ENCODE measurements at places on chromosomes 16 and 17.

DNA sequence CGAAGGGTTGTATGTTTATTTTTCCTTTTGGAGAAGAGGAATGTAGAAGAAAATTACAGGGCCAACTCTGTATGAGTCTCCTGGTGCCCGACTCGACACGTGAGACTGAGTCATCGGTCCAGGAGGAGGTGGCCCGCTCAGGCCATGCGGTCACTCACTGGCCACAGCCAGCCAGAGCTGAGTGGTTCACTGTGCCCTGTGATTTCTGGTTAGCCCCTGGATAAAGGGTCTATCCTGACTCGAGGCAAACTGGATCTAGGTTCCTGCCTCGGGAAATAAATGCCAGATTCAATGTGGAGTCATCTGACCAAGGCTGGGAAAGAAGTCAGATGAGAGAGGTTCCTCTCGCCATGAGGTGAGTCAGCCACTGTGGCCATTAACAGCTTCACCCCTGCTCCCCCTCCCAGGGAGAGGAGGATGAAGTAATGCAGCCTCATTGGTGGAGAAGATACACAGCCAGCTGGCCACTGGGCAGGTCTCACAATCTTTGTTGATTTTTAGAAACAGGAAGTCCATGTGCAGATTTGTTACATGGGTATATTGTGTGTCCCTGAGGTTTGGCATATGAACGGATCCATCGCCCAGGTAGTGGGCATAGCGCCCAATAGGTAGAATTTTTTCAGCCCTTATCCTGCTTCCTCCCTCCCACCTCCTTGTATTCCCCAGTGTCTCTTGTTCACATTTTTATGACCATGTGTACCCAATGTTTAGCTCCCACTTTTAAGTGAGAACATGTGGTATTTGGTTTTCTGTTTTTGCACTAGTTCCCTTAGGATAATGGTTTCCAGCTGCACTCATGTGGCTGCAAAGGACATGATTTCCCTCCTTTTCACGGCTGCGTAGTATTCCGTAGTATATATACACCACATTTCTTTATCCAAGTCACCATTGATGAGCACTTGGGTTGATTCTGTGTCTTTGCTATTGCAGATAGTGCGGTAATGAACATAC is 21.7 kb upstream of the USP36 start:
- no peak for DNase-seq

DNA sequence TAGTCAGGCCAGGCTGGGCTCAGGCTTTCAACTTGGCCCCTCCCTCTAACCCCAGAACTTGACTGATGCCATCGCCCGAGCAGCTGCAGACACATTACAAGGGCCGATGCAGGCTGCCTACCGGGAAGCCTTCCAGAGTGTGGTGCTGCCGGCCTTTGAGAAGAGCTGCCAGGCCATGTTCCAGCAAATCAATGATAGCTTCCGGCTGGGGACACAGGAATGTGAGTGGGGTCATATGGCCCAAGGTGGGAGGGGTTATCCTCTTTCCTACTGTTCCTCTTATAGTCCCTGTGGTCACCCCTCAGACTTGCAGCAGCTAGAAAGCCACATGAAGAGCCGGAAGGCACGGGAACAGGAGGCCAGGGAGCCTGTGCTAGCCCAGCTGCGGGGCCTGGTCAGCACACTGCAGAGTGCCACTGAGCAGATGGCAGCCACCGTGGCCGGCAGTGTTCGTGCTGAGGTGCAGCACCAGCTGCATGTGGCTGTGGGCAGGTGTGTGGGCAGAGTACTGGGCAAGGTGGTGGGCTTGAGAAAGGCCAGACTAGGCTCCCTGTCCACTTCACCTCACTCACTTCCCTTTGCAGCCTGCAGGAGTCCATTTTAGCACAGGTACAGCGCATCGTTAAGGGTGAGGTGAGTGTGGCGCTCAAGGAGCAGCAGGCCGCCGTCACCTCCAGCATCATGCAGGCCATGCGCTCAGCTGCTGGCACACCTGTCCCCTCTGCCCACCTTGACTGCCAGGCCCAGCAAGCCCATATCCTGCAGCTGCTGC is 2.1 kb upstream of the NRN1L start:
- no peak for DNase-seq

DNA sequence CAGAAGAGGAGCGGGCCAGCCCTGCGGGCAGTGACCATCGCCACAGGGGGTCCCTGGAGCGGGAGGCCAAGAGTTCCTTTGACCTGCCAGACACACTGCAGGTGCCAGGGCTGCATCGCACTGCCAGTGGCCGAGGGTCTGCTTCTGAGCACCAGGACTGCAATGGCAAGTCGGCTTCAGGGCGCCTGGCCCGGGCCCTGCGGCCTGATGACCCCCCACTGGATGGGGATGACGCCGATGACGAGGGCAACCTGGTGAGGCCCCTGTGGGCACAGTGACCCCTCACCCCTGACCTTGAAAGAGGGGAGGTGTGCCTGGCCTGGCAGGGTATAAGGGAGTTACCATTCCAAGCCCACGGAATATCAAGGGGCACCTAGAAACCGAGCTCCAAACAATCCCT is 35.1 kb upstream of the ABCC3 start:
- no peak for DNase-seq

DNA sequence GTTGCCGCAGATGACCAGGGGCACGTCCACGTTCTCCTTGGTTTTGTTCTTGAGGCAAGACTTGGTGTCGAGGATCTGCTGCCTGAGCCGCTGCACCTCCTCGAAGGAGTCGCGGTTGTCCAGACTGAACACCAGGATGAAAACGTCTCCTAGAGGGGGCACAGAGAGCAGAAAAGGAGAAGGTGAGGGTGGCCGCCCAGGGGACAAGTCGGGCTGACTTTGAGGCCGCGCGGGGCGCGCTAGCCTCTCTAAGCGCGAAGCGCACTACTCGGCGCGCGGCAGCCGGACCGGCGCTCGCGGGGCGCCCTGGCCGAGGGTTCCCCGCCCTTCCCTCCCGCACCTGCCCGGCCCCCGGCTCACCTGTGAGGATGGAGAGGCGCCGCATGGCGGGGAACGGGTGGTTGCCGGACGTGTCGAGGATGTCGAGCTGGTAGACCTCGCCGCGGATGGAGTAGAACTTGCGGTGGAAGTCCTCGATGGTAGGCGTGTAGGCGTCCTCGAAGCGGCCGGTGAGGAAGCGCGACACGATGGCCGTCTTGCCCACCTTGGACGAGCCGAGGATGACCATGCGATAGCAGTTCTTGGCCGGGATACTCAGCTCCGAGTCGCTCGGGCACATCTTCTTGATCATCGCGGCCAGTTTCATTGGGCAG is 533 bp downstream of the RASD1 start:
- no peak for DNase-seq

DNA sequence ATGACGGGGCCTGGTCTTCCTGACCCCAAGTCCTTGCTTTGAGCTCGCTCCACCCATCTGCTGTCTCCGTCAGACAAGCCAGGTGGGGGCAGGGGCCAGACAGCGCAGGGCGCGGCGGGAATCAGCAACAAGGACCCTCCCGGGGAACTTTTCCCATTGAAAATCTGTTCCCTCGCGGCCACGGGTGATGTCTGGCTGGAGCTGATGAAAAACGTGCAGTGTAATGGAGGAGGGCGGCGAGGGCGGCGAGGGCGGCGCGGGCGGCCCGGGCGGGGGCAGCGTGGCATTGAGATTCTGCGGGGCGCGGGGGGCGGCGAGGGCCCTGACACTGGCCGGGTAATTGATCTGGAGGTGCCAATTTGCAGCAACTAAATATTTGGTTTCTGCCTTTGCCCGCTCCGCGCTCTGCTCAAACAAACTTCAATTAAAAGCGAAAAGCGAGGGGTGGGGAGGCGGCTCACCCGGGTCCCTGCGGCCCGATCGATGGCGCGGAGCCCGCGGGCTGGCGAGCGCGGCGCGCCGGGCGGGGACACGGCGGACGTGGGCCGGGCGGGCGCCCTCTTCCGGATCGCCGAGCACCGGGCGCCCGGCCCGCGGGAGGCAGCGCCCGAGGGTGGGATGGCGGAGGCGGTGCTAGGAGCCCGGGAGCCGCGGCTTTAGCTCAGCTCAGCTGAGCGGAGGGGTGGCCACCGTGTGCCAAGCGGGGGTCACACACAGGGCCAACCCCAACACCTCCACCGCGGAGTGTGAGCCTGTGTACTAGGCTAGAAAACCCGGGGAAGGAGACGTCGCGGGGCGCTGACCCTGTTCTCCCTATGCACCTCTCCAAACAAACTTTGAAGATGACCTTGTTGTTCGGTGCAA is 32.4 kb downstream of the DCAKD start:
- DNase-seq: peak; percentile 7

- no peak for DNase-seq
These were observed 254.8 kb downstream of the SEC14L1 start for GRCh38 chr17:77395501-77396048.

DNA sequence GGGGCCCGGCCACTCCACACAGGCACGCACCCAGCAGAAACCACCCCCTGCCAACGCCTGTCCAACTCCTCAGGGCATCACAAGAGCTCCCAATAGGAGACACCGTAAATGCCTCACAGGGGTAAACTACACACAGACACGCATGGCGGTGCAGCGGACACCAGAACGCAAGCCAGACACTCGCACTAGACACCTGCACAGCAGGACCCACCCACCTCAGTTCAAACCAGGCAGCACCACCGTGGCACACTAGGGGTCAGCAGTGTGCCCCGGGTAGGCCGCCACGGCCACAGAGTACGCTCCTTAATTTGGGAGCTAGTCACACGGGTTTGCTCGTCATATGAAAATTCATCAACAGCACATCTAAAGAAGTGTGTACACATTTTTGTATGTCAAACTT is 3.4 kb downstream of the SLC38A10 start:
- peak; percentile 51 for DNase-seq

DNA sequence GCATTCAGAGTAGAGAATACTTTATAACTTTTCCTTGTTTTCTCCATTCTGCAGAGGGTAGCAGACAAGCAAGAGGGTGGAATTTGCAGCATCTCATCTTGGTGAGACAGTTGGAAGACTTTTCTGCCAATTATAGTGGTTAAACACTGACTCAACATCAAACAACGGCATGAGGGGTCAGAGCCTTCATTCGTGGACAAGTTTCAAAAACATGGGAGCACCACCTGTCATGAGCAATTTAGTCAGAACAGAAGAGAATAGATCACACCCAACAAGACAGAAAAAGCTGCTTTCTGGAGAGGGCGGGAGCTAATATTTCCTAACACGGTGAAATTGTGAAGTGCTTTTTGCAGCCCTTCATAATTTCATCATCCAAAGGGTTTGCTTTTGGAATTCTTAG is 17.9 kb upstream of the ZNF652 start:
- DNase-seq: no peak

- DNase-seq: no peak
These were observed 41.7 kb downstream of the SRL start for GRCh38 chr16:4200000-4200780.

GRCh38 chr16:67391424-67392300 is 1.6 kb downstream of the TPPP3 start:
- DNase-seq: no peak

- no peak for DNase-seq
These were observed 14.0 kb downstream of the UNC119 start for GRCh38 chr17:28538296-28538895.

DNA sequence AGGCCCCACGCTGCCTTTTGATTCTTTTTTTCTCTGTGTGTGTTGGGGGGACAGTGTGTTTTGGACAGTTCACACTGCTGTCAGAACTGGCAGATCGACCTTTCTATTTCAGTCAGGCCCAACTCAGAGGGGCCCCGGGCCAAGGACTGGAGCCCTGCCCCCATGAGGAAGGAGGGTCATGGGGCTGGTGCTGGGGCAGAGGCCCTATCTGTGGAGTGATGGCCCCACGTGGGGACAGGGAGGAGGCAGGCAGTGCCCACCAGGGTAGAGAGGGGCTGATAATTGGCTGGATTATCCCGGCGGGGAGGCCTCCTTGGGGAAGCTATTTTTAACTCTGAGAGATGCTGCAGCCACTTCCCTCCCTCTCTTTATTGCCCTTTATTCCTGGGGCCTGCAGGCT is 5.7 kb upstream of the KCNJ12 start:
- DNase-seq: no peak

GRCh38 chr16:57616876-57617275 is 11.6 kb upstream of the ADGRG1 start:
- DNase-seq: no peak

- no peak for DNase-seq
These were observed 33.0 kb upstream of the TMEM97 start for GRCh38 chr17:28285965-28286364.

GRCh38 chr16:1991948-1992703 is 2.4 kb downstream of the SYNGR3 start:
- DNase-seq: peak; percentile 96

- no peak for DNase-seq
These were observed 4.2 kb downstream of the CD300LB start for GRCh38 chr17:74527081-74527480.

DNA sequence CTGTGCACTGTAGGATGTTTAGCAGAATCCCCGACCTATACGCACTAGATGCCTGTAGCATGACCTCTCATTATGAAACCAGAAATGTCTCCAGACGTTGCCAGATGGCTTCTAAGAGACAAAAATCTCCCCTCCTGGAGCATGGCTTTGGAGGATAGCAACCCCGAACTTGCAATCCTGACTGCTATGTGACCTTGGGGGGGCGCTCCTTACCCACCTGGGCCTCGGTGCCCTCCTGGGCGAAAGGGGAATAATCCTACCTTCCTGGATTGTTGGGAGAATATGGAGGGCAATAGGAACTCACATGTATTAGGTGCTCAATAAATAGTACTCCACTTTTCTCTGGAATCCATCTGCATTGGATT is 8.1 kb downstream of the MRM1 start:
- no peak for DNase-seq

GRCh38 chr17:57997085-57997809 is 9.2 kb upstream of the VEZF1 start:
- DNase-seq: no peak

GRCh38 chr17:8922451-8922850 is 43.1 kb downstream of the PIK3R5 start:
- DNase-seq: no peak

- DNase-seq: no peak
These were observed 24.6 kb downstream of the MARF1 start for GRCh38 chr16:15618392-15618791.

- no peak for DNase-seq
These were observed 40.1 kb downstream of the HIC1 start for GRCh38 chr17:2094891-2095535.

DNA sequence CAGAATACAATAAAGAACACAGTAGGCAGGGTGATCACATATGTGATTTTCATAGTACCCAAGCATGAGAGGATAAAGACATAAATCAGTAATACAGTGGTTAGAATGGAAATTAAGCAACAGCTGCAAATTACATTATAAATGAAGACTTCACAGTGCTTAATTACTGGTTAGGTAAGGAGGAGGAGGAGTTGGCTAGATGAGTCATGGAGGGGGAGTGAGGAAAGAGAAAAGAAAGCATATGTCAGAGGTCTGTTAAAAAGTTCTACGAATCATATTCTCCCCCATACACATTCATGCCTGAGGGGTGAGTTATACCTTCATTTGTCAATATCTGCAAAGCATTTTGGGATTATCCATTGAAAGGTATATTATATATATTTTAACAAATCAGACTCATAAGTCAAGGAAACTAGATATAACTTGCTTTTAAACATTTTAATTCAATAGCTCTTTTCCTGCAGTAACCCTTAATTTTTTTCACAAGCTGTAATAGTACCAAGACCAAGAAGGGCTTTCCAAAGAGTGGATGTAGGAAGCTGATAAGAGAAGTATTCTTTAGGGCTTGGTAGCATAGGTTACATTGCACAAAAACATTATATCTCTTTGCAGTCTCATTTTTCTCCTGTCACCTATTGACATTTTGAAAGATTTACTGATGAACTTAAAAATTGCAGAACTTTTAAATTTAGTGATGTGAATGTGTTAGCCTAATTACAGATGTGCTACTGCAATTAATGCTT is 99.3 kb downstream of the STXBP4 start:
- no peak for DNase-seq
